ENCODE measurements at places on chromosomes 6 and 20.

DNA sequence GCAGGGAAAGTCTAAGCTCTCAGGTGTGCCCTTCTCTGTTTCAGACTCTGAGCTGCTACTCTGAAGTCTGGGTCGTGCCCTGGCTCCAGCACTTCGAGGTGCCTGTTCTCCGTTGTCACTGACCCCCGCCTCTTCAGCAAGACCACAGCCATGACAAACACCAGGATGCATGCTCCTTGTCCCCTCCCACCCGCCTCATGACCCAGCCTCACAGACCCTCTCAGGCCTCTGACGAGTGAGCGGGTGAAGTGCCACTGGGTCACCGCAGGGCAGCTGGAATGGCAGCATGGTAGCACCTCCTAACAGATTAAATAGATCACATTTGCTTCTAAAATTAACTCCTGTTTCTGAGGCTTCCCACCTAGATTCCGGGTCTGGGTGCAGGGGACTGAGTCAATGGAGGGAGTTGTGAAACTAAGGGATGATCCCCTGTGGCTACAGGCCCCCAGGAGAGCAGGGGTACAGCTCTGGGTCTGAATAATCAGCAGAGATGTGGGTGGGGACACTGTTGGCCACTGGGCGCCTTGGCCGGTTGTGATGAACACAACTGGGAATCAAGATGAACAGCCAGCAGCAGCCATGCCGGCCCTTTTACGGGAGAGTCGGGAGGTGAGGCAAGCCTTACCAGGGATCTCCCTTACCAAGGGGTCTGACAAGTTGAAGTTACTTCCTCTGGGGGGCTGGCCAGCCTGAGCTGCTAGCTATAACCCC is 10.7 kb downstream of the CST7 start:
- DNase-seq = no peak

DNA sequence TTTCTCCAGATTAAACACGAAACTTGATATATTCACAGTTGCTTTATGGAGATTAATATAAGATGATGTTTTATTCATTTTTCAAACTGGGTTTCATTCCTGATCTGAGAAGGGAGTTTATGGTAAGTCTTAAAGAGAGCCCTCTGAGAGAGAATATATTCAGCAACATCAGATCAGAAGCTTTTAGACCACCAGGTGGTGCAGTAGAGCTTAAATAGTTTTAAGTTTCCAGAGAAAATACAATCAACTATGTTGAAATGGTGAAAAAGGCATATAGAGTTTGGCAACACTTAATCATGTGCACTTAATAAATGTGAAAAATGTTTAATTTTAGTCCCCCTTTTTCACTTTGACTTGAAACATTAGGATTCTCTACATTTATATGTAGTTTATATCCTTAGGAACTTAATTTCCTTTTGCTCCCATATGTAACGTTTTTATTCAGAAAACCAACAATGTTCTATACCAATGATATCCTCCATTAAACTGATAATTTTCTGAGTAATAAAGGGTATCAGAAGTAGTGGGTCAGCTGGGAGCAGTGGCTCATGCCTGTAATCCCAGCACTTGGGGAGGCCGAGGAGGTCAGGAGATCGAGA is 86.4 kb upstream of the CLDN20 start:
- peak; percentile 42 for DNase-seq

GRCh38 chr6:142956726-142957125 is 11.8 kb upstream of the HIVEP2 start:
- no peak for DNase-seq

GRCh38 chr20:23658989-23659609 is 21.3 kb upstream of the CST3 start:
- DNase-seq = no peak

DNA sequence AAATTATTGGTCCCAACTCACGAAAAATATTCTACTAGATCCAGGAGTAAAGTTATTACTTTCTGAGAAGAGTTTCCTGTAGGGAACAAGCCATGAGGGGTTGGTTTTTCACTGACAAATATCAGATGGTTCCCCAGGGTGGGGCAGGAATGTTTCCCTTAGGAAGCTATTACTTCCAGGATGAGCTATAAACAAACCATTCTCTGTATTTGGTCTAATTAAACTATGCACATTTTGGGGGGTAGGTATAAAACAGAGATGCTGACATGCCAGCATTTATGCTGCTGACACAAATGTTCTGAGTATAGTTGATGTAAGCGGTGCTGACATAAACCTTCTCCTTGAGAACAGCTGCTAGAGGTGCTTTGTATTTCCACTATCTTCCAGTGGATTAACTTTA is 54.2 kb downstream of the OGFRL1 start:
- DNase-seq = no peak

GRCh38 chr6:118813775-118814174 is 80.2 kb upstream of the ASF1A start:
- no peak for DNase-seq

- DNase-seq = no peak
These were observed 155.2 kb downstream of the TTLL2 start for GRCh38 chr6:167479901-167480648.

GRCh38 chr20:50245498-50246366 is 55.1 kb downstream of the CEBPB start:
- DNase-seq = no peak

DNA sequence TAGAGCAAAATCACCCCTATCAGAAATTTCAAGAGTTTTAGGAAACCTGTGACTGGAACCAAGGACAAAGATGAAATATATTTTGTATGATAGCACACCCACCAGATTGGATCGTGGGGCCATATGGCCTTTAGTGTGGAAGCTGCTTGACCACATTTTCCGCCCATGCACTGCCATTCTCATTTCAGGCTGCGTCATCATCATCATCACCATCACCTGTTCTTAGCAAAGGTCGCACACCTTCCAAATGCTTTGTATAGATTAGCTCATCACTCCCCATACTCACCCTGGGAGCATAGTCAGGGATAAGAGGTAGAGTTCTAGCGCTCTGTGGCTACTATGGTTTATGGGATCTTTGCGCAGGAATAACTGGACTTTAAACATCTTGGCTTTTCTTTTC is 185.7 kb downstream of the MTHFD1L start:
- DNase-seq = no peak

GRCh38 chr20:46774236-46774635 is 64.8 kb downstream of the SLC2A10 start:
- DNase-seq = no peak

- no peak for DNase-seq
These were observed 241.8 kb upstream of the BMP2 start for GRCh38 chr20:6525447-6526303.

- DNase-seq = no peak
These were observed 21.7 kb upstream of the MMS22L start for GRCh38 chr6:97304701-97305100.

DNA sequence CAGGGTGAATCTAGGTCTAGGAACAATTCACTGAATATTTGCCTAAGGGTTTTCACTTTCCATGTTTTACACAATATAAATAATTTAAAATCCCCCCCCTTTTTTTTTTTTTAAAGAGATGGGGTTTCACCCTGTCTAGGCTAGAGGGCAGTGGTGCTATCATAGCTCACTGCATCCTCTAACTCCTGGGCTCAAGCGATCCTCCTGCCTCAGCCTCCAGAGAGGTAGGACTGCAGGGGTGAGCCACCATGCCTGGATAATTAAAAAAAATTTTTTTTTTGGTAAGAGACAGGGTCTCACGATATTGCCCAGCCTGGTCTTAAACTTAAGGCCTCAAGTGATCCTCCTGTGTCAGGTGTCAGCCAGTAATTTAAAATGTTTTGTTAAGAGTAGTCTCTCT is 17.8 kb downstream of the QKI start:
- no peak for DNase-seq

GRCh38 chr20:17710379-17711266 is 10.9 kb downstream of the BANF2 start:
- no peak for DNase-seq

- DNase-seq = no peak
These were observed 209.8 kb downstream of the HIVEP2 start for GRCh38 chr6:142735204-142735603.

- DNase-seq = no peak
These were observed 17.5 kb upstream of the CHRNA4 start for GRCh38 chr20:63378626-63379025.

- DNase-seq = peak; percentile 15
These were observed 6.6 kb downstream of the MYL9 start for GRCh38 chr20:36548006-36548315.

- no peak for DNase-seq
These were observed 77.8 kb downstream of the TRAM2 start for GRCh38 chr6:52499026-52499425.

- peak; percentile 38 for DNase-seq
These were observed 846 bp downstream of the PDE10A start for GRCh38 chr6:165662041-165662748.

DNA sequence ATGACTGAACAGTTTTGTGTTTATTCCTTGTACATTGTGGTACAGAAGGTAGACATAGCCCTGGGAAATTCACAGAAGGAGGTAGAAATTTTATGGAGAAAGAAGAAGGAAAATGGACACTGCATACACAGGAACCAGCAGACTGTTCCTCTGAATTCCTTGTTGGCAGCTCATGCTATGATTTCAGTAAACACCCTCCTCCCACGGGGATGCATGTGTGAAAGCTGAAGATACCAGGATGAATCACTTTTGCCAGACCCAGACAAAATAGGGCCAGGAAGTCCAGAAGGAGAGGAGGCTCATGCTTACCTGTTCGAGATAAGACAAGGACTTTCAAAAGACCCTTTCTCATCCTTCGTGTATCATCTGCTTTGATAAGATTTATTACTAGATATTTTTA is 110.3 kb upstream of the GGTLC1 start:
- DNase-seq = no peak

GRCh38 chr6:126388104-126388598 is 48.2 kb downstream of the CENPW start:
- DNase-seq = no peak

DNA sequence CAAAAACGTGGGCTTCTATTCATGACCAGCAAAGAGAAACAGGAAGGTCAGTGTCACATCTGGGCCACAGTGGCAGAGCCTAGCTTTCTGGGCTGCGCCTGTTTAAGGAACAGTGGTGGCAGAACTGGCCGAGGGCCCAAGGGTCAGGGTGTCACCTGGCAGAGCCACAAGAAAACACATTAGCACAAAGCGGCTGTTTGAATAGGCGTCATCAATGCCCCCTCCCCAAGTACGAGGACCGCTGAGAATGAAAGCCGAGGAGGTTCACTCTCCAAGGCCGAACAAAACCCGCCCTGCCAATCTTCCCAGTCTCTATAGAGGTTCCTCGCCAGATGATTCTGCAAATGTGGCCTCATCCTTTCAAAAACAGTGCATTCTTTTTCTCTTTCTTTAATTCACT is 125.2 kb upstream of the TRAF3IP2 start:
- DNase-seq = no peak

All from GM13976 (cell line).